D341Med (cell line): ENCODE measurements at places on chromosomes 2 and 18.

DNA sequence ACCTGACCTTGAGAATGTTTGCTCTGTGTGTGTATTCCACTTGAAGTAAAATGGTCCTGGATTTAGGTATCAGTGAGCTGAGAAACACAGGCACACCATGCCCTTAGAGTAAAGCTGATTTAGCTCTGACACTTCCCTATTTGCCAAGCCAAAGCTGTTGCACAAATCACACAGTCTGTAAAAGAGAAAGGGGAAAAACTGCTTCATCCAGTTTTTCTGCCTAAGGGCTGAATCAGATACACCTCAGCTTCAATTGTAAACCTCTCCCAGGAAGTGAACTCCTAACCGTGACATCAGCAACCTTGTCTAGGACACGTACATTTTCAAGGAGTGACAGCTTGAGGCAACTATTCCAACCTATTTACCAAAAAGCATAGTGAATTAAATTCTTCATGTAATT, 150.4 kb downstream of the NR4A2 start:
- no peak for DNase-seq

DNA sequence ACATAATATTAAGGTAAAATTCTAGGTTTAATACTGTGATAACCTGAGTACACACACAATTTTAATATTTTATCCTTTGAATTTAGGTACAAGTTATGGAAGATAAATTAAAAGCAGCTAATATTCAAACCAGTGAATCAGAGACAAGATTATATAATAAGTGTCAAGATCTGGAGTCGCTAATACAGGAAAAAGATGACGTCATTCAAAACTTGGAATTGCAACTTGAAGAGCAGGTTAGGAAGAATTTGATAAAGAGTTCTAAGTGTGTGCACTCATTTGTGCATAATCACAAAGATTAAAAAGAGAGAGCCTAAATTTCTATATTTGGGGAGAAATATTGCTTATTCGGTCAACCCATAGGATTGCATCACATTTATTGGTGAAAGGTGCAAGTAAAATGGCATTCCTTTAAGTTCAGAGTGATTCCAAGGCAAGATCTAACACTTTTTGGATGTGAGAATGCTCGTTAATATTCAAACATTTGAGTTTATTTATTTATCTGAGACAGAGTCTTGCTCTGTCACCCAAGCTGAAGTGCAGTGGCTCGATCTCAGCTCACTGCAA, 16.3 kb upstream of the C1GALT1C1L start:
- no peak for DNase-seq

DNA sequence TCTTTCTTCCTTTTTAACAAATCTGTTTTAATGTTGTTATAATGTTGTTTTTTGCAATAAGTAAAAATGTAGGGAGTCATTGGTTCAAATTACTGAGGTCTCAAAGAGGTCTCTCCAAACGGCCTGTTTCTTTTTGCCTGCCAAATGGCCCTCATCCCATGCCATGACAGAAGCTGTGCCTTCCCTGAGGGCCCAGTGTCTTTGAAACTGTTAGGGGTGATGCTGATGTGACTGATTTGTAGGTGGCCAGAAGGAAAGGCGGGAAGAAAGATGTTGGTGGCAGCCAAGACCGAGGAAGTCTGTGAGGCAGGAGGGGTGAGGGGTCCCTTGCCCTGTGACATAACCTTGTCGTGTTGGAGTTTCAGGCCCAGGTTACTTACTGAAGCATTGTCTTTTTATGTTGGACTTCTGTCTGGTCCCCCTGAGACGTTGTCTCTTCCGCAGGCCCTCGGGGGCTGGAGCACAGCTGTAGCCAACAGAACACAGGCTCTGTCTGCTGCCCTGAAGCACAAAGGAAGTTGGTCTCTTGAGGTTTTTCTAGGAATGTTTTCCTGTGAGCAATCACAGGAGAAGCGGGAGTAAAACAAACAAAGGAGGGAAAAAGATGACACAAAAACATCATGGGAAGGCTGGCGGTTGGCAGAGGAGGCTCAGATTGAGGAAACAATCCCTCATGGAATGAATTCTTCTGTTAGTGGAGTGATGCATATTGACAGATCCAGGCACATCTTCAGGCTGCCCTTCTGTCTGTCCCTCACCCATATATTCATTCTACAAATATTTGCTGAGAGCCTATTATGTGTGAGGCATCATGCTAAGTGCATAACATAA, 4.9 kb upstream of the ST3GAL5 start:
- DNase-seq = no peak

GRCh38 chr2:1611886-1612285, 132.4 kb downstream of the PXDN start:
- no peak for DNase-seq

- no peak for DNase-seq
Measured at GRCh38 chr18:76373297-76373696, 121.7 kb downstream of the ZNF516 start.

DNA sequence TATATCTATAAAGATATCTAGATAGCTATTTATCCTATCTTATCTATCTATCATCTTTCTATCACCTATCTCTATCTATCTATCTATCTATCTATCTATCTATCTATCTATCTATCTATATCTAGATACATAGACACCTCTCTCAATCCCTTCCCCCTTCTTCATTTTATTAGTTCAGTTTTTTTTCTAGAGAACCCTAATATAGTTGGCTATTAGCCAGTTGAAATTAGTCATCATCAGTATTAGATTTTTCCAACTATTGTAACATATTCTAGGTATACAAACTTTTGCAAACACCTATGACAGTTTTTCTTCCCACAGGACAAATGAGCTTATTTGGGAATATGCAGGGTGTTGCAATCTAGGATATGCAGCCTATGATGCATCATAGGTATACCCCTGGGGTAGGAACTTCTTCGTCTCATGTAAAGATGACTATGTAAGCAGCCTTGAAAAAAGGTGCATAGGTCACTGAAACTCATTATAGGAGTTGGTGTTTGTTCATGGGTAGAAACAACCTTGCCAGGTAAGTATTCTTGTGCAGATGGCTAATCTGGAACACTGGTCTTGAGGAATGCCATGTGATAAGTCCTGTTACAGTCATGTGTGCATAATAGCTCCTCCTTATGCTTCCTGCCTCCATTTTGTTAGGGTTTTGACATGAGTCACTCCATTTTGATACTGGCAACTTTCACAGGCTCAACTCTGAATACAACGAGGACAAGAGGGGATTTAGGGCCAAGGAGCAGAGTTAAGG, 160.7 kb upstream of the ZSWIM2 start:
- DNase-seq = no peak
